ENCODE measurements at places on chromosomes 1 and 21. TPM values are rescaled to one million over a fixed set of nuclear protein-coding genes. Genes with fewer than 3 reads are reported as not detected.

DNA sequence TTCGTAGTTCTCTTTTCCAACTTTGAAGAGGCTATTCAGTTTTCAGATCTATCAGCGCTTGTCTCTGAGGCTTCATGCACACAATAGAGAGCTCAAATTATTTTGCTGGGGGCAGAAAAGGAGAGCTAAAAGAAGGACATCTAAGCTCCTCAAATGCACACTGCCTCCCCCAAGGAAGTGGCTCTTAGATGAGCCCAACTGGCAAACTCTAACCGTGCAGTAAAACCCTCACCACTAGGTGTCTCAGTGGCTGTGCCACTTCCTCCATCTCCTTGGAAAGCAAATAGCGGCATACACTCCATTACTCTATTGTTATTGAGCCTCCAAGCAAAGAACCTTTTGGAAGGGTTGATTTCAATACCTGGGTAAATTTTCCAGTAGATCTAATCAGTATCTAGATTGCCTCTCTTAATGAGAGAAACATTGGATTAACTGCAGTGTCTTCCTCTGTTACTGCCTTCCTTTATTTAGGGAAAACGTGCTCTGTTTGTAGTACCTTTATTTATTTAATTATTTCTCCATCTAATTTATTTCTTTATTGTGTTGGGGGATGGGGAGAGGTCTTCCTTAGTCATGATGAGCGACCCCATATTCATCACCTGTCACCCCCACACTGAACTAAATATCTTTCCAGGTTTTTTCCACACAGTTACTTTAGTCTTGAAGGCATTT, 9.2 kb upstream of the SFPQ start:
- H3K4me3 ChIP-seq = peak overlapping the region; percentile 56
- no peaks in the 10 kb centered on the region for H3K27me3 ChIP-seq
- no peaks in the 10 kb centered on the region for H3K36me3 ChIP-seq
- peak; percentile 19 for DNase-seq
- H3K4me1 ChIP-seq = no peaks in the 10 kb centered on the region

Gene NVL
- total RNA-seq = 30.7 TPM

- H3K27me3 ChIP-seq = no peaks in the 10 kb centered on the region
- peaks cover 91% of the 10 kb centered on the region for H3K36me3 ChIP-seq
- no peak overlapping the region for H3K4me3 ChIP-seq
- DNase-seq = no peak
- no peak overlapping the region for H3K27ac ChIP-seq
Measured at GRCh38 chr1:54212872-54213271, 12.9 kb downstream of the MRPL37 start.

Gene NBPF1
- total RNA-seq = 63.2 TPM

- no peak for DNase-seq
- H3K4me3 ChIP-seq = no peak overlapping the region
- peaks cover 2% of the 10 kb centered on the region for H3K4me1 ChIP-seq
- no peaks in the 10 kb centered on the region for H3K36me3 ChIP-seq
- no peak overlapping the region for H3K27ac ChIP-seq
Measured at GRCh38 chr1:81700728-81701470, 99.8 kb upstream of the ADGRL2 start.

GRCh38 chr1:211843018-211843417, 12.5 kb upstream of the LPGAT1 start:
- H3K27me3 ChIP-seq = no peaks in the 10 kb centered on the region
- DNase-seq = no peak
- H3K36me3 ChIP-seq = no peaks in the 10 kb centered on the region
- H3K4me1 ChIP-seq = no peaks in the 10 kb centered on the region

DNA sequence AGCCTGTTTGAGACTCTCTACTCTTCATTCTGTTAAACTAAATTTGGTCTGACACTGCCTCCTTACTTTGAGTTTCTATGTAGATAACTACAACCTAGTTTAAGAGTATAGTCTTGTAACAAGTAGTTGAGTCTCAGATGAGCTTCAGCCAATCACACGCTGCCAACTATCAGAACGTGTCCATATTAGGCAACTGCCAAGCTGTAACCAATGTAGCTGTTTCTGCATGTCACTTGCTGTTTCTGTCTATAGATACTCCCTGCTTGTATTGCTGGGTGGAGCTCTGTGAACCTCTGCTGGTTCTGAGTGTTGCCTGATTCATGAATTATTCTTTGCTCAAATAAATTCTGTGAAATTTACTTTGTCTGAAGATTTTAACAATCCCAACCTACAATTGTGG, 452.6 kb upstream of the NR5A2 start:
- no peak overlapping the region for H3K4me3 ChIP-seq
- no peak for DNase-seq
- no peaks in the 10 kb centered on the region for H3K36me3 ChIP-seq
- H3K27ac ChIP-seq = no peak overlapping the region
- H3K27me3 ChIP-seq = no peaks in the 10 kb centered on the region

DNA sequence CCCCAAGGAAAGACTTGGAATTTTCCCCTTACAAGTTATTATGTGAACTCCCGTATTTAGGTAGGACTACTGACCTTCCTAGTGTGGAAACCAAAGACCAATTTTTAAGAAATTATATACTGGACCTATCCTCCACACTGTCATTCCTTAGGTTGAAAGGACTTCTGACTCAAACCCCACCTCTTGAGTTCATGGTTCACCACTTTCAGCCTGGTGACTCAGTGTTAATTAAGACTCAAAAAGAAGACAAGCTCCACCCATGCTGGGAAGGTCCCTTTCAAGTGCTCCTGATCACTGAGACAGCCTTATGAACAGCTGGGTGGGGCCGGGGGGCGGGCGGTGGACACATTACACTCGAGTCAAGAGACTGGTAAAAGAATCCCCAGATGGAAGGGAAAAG, 113.2 kb downstream of the LRRC53 start:
- H3K27me3 ChIP-seq = no peaks in the 10 kb centered on the region
- H3K36me3 ChIP-seq = no peaks in the 10 kb centered on the region
- H3K4me1 ChIP-seq = no peaks in the 10 kb centered on the region
- no peak for DNase-seq

- H3K4me3 ChIP-seq = no peak overlapping the region
- no peaks in the 10 kb centered on the region for H3K27me3 ChIP-seq
- peaks cover 9% of the 10 kb centered on the region for H3K4me1 ChIP-seq
- H3K27ac ChIP-seq = no peak overlapping the region
Measured at GRCh38 chr1:205525495-205526285, 21.2 kb downstream of the CDK18 start.

GRCh38 chr1:1068517-1069055, 5.5 kb downstream of the RNF223 start:
- no peaks in the 10 kb centered on the region for H3K4me1 ChIP-seq
- H3K27ac ChIP-seq = no peak overlapping the region
- no peaks in the 10 kb centered on the region for H3K36me3 ChIP-seq
- H3K4me3 ChIP-seq = peak overlapping the region; percentile 74
- no peak for DNase-seq

DNA sequence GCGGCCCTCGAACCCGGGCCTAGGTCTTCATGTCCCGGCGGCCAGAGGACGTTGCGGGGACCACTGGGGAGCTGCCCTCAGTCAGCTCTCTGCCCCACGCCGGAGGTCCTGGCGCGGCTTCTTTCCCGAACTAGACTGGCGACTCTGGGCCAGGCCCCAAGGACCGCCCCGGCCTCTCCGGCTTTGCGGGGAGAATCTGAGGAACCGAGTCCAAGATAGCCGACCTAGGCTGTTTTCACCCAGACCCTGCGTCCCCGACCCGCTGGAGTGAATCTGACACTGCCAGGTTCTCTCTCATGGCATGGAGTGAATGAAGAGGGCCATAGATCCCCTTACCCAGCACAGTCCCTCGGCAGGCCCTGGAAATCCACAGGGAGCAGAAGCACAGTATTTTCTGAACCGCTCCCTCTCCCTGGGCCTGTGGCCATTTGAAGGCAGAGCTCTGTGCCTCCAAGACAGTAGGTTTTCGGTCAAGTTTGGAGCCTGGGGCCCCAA, 9.9 kb upstream of the BARHL2 start:
- no peak for DNase-seq
- no peak overlapping the region for H3K27ac ChIP-seq
- H3K4me3 ChIP-seq = no peak overlapping the region
- H3K4me1 ChIP-seq = peaks cover 46% of the 10 kb centered on the region
- H3K36me3 ChIP-seq = no peaks in the 10 kb centered on the region

- H3K4me1 ChIP-seq = peaks cover 64% of the 10 kb centered on the region
- H3K27me3 ChIP-seq = no peaks in the 10 kb centered on the region
- DNase-seq = no peak
- H3K4me3 ChIP-seq = peak within 1 kb of the TSS; percentile 88
- H3K36me3 ChIP-seq = no peaks in the 10 kb centered on the region
Measured at GRCh38 chr1:15758343-15758931, at the start of gene FBLIM1. TSS of gene FBLIM1 (plus strand) at chr1:15758795. CDS start at chr1:15764984, 6,189 bp downstream.

- no peaks in the 10 kb centered on the region for H3K36me3 ChIP-seq
- H3K27me3 ChIP-seq = no peaks in the 10 kb centered on the region
- no peak for DNase-seq
- peak overlapping the region; percentile 34 for H3K4me3 ChIP-seq
- H3K27ac ChIP-seq = no peak overlapping the region
Measured at GRCh38 chr1:173532237-173532636, 55.1 kb downstream of the PRDX6 start.

Gene NEGR1
- 10.4 TPM for total RNA-seq

- H3K27me3 ChIP-seq = no peaks in the 10 kb centered on the region
- no peaks in the 10 kb centered on the region for H3K36me3 ChIP-seq
- no peak overlapping the region for H3K27ac ChIP-seq
Measured at GRCh38 chr1:58941471-58942289, 157.8 kb upstream of the JUN start.

GRCh38 chr1:13469343-13469742, 44.5 kb downstream of the LRRC38 start:
- no peak overlapping the region for H3K27ac ChIP-seq
- no peak overlapping the region for H3K4me3 ChIP-seq
- no peak for DNase-seq

Gene TBX15
- total RNA-seq = 6.8 TPM

GRCh38 chr1:225815526-225816178, 5.7 kb downstream of the EPHX1 start:
- H3K36me3 ChIP-seq = no peaks in the 10 kb centered on the region
- no peak overlapping the region for H3K4me3 ChIP-seq
- H3K4me1 ChIP-seq = peaks cover 57% of the 10 kb centered on the region
- H3K27me3 ChIP-seq = no peaks in the 10 kb centered on the region
- DNase-seq = no peak
- H3K27ac ChIP-seq = peak overlapping the region; percentile 97

GRCh38 chr1:84344286-84344685, 42.8 kb downstream of the SAMD13 start:
- H3K27me3 ChIP-seq = no peaks in the 10 kb centered on the region
- H3K36me3 ChIP-seq = no peaks in the 10 kb centered on the region

GRCh38 chr1:230994860-230995259, 16.0 kb downstream of the ARV1 start:
- no peaks in the 10 kb centered on the region for H3K4me1 ChIP-seq
- no peak overlapping the region for H3K27ac ChIP-seq
- no peak for DNase-seq
- H3K36me3 ChIP-seq = peaks cover 33% of the 10 kb centered on the region
- H3K27me3 ChIP-seq = no peaks in the 10 kb centered on the region

Gene OR6N1
- not detected for total RNA-seq

DNA sequence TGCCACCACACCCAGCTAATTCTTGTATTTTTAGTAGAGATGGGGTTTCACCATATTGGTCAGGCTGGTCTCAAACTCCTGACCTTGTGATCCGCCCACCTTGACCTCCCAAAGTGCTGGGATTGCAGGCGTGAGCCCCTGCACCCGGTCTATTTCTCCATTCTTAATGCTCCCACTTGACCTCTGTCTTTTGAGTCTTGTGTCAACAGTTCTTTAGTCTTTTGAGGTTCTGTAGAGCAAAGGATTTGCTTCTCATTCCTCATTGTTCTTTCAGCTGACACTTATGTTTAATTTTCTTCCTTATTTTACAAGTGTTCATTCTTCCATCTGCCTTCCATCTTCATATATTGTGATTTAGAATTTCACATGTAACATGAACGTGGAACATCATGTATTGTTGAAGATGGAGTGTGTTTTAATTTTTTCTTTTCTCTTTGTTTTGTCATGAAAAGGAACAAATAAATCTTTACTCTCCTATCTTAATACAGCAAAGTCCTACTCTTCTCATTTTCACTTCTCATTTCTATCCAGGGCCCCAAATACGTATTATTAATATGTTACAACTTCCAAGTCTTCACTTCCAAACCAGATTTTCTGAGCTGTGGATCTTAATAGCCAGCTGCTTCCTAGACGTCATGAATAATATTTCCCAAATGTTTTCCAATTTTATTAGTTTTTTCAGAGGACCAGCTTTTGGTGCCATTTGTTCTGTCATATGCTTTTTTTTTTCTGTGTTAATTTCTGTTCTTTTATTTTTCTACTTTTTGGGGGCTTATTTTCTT, 16.9 kb downstream of the MTF2 start:
- DNase-seq = no peak
- H3K27ac ChIP-seq = no peak overlapping the region
- no peaks in the 10 kb centered on the region for H3K4me1 ChIP-seq
- H3K36me3 ChIP-seq = no peaks in the 10 kb centered on the region
- H3K27me3 ChIP-seq = no peaks in the 10 kb centered on the region
- no peak overlapping the region for H3K4me3 ChIP-seq

DNA sequence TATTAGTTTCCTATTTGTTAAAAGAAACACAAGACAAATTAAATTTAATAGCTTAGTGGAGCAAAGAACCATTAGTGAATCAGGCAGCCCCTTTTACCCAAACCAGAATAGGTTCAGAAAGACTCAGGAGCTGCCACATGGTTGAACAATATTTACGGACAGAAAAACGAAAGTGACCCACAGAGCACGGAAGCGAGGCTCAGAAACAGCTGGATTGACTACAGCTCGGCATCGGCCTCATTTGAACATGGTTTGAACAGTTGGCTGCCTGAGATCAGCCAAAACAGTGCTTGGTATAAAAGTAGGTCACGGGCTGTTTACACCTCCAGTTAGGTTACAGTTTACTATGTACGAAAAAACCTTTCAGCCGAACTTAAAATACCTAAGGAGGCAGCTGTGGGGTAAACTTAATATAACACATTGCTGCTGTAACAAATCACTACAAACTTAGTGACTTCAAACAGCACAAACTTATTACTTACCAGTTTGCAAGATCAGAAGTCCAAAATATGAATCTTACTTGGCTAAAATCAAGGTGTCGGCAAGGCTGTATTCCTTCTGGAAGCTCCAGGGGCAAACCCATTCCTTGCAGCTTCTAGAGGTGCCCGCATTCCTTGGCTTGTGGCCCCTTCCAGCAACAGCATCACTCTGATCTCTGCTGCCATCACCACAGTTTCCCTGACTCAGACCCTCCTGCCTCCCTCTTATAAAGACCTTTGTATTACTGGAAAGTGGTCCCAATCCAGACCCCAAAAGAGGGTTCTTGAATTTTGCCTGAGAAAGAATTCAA, 11.8 kb downstream of the PADI4 start:
- no peaks in the 10 kb centered on the region for H3K4me1 ChIP-seq
- no peaks in the 10 kb centered on the region for H3K27me3 ChIP-seq
- DNase-seq = no peak
- no peaks in the 10 kb centered on the region for H3K36me3 ChIP-seq
- H3K27ac ChIP-seq = no peak overlapping the region
- H3K4me3 ChIP-seq = no peak overlapping the region

DNA sequence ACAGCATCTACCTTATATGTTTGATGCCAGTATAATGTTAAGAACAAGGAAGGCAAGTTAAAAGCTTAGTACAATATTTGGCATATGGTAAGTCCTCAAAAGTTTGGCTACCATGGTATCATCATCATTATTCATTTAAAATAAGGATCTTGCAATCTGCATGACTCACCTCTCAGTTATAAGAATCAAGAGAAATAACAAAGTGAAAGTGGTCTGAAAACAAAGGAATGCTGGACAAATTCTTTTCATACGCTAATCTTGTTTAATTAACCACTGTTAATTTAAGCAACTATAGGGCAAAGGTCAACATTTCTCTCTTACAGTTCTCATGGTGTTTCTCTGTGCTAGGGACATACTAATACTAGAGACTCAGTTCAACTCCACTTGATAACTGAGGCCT, 13.0 kb upstream of the CLDN19 start:
- H3K4me3 ChIP-seq = no peak overlapping the region
- H3K36me3 ChIP-seq = peaks cover 72% of the 10 kb centered on the region
- H3K27me3 ChIP-seq = no peaks in the 10 kb centered on the region
- H3K27ac ChIP-seq = no peak overlapping the region
